ENCODE measurements at places on chromosomes 3 and 15. TPM values are rescaled to one million over a fixed set of nuclear protein-coding genes. Genes with fewer than 3 reads are reported as not detected.

CCR5 gene
- total RNA-seq: not detected

GPR156 gene
- total RNA-seq: 0.29 TPM

EFHB gene
- total RNA-seq: 2.4 TPM

AADACL2 gene
- total RNA-seq: 73.3 TPM

TUSC7 gene
- total RNA-seq: not detected

STARD5 gene
- total RNA-seq: 68.1 TPM

SUSD5 gene
- total RNA-seq: 0.60 TPM

RAD18 gene
- total RNA-seq: 8.0 TPM

FGD5 gene
- total RNA-seq: 10.0 TPM

IMPG2 gene
- total RNA-seq: 0.24 TPM

- H3K4me3 ChIP-seq: no peak overlapping the region
- no peak overlapping the region for H3K27ac ChIP-seq
- DNase-seq: no peak
Observed at GRCh38 chr15:42182961-42183360, 25.1 kb downstream of the VPS39 start.

- H3K27me3 ChIP-seq: no peaks in the 10 kb centered on the region
- no peak overlapping the region for H3K27ac ChIP-seq
- no peak overlapping the region for H3K4me3 ChIP-seq
- no peaks in the 10 kb centered on the region for H3K36me3 ChIP-seq
- no peak for DNase-seq
- H3K4me1 ChIP-seq: no peaks in the 10 kb centered on the region
Observed at GRCh38 chr3:115999001-115999585, 375.8 kb downstream of the GAP43 start.

DNA sequence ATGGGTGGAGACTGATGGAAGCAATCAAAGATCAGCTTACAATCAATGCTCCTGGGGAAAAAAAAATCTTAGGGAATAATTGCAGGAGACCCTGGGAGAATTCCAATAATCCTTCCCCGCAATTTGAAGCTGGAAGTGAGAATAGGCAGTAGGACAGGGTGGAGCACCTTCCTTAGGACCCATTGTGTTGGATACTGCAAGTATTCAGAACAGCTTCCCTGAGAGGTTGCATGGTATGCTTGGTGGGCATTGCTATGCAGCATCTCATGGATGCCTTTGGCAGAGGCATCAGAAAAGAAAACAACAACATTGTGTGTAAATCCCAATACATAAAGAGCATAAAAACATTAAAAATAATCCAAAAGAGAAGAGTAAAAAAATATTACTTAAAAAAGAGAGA is 24.6 kb upstream of the DUT start:
- H3K27me3 ChIP-seq: no peaks in the 10 kb centered on the region
- H3K27ac ChIP-seq: no peak overlapping the region
- H3K36me3 ChIP-seq: no peaks in the 10 kb centered on the region
- H3K4me3 ChIP-seq: no peak overlapping the region
- DNase-seq: no peak

DNA sequence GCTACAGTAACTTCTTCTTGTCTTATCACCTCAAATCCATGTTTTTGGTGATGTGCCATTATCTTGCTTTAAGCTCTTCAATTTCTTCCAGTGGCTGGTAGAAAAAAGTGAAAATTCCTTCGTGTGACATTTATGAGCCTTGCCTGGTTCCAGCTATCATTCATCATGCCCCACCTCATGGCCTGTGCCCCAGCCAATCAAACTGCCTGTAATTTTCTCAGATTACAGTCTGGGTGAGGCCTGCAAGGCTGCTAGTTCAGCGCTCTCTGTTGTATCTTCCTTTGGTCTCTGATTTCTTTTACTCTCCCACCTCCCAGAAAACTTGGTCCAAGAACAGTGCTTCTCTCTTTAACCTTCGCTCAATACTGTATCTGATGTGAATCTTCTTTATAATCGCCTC is 249.3 kb upstream of the ZNF717 start:
- H3K4me3 ChIP-seq: no peak overlapping the region
- H3K36me3 ChIP-seq: no peaks in the 10 kb centered on the region
- DNase-seq: no peak
- H3K4me1 ChIP-seq: no peaks in the 10 kb centered on the region
- no peaks in the 10 kb centered on the region for H3K27me3 ChIP-seq
- no peak overlapping the region for H3K27ac ChIP-seq

GRCh38 chr15:40439461-40439959 is 1.2 kb upstream of the BAHD1 start:
- peaks cover 60% of the 10 kb centered on the region for H3K4me1 ChIP-seq
- no peak overlapping the region for H3K27ac ChIP-seq
- peaks cover 26% of the 10 kb centered on the region for H3K27me3 ChIP-seq
- no peak for DNase-seq

DNA sequence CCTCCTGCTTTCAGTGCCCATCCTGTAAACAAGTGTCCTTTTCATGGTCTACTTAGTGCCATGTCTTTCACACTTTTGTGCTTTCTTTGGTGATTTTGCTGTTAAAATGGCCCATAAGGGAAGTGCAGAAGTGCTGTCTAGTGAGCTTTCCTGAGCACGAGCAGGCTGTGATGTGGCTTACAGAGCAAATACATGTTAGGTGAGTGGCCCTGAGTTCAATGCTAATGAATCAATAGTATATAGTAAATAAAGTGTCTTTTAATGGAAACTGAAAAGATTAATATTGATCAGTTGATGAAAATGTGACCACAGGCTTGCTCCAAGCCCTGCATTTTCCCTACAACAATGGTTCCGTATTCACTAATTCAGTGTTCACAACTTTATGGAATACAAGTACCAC is 5.7 kb downstream of the SH3BP5 start:
- no peak for DNase-seq
- no peaks in the 10 kb centered on the region for H3K27me3 ChIP-seq
- H3K4me3 ChIP-seq: no peak overlapping the region
- peak overlapping the region; percentile 26 for H3K27ac ChIP-seq
- no peaks in the 10 kb centered on the region for H3K36me3 ChIP-seq

DNA sequence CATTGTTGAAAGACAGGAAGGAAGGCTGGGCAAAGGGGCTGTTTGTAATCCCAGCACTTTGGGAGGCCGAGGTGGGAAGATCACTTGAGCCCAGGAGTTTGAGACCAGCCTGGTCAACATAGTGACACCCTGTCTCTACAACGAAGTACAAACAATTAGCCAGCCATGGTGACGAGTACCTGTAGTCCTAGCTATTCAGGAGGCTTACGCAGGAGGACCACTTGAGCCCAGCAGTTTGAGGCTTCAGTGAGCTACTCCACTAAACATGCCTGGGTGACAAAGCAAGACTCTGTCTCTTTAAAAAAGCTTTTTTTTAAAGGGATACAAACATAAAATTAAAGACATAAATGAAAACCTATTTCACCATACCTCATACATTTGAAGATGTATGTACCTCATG is 11.1 kb downstream of the SERP1 start:
- DNase-seq: no peak
- no peaks in the 10 kb centered on the region for H3K36me3 ChIP-seq
- no peak overlapping the region for H3K27ac ChIP-seq
- no peaks in the 10 kb centered on the region for H3K27me3 ChIP-seq

- no peak for DNase-seq
- H3K4me3 ChIP-seq: no peak overlapping the region
- H3K27me3 ChIP-seq: no peaks in the 10 kb centered on the region
- no peak overlapping the region for H3K27ac ChIP-seq
- no peaks in the 10 kb centered on the region for H3K36me3 ChIP-seq
Observed at GRCh38 chr3:156264771-156265170, 144.4 kb downstream of the KCNAB1 start.

GRCh38 chr15:100849021-100849854 is 30.4 kb upstream of the ALDH1A3 start:
- H3K27ac ChIP-seq: no peak overlapping the region
- peaks cover 12% of the 10 kb centered on the region for H3K4me1 ChIP-seq
- peak overlapping the region; percentile 57 for H3K4me3 ChIP-seq
- peaks cover 3% of the 10 kb centered on the region for H3K27me3 ChIP-seq

GRCh38 chr3:150414258-150414657 is 6.2 kb downstream of the TSC22D2 start:
- H3K4me3 ChIP-seq: peak overlapping the region; percentile 97
- no peak overlapping the region for H3K27ac ChIP-seq
- H3K36me3 ChIP-seq: no peaks in the 10 kb centered on the region
- no peaks in the 10 kb centered on the region for H3K27me3 ChIP-seq
